Fibroblast of villous mesenchyme (primary cell): ENCODE measurements at places on chromosomes 1 and 21.

DNA sequence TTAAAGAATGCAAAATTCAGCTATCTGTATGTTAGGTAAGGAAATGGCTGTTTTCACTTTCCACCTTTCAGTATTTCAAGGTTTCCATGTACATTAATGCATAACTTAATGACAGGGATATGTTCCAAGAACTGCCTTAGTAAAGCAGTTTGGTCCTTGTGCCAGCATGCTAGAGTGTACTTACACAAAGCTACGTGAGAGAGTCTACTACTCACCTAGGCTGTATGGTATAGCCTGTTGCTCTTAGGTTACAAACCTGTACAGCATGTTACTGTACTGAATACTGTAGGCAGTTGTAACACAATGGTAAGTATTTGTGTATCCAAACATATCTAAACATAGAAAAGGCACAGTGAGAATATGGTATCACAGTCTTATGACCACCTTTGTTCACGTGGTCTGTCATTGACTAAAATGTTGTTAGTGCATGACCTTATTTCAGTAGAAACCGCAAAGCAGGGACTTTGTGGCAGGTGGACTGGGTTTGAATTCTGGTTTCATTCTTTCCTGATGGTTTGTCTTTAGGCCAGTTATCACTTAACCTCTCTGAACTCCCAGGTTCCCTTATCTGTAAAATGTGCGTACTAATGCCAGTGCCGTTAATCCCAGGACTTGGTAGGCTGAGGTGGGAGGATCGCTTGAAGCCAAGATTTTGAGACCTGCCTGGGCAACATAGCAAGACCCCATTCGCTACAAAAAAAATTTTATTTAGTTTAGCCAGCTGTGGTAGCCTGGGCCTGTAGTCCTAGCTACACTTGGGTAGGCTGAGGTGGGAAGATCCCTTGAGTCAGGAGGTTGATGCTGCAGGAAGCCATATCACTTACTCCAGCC lies 4.9 kb downstream of the SMYD2 start:
- no peak for DNase-seq

GRCh38 chr1:44707112-44707881 lies 23.7 kb downstream of the RNU5D-1 start:
- peak; percentile 71 for DNase-seq

- DNase-seq, result no peak
These were observed 138.8 kb upstream of the RUNX3 start for GRCh38 chr1:25068829-25069228.

GRCh38 chr1:5913876-5914275 lies 78.3 kb downstream of the NPHP4 start:
- no peak for DNase-seq

GRCh38 chr21:32329331-32329730 lies 30.7 kb downstream of the MRAP start:
- DNase-seq, result peak; percentile 24

GRCh38 chr1:55037733-55038551 lies 1.4 kb upstream of the PCSK9 start:
- no peak for DNase-seq

- DNase-seq, result no peak
These were observed 133.9 kb upstream of the CD34 start for GRCh38 chr1:208044589-208045462.

GRCh38 chr1:65866439-65866838 lies 73.7 kb downstream of the PDE4B start:
- DNase-seq, result no peak

- no peak for DNase-seq
These were observed 6.8 kb downstream of the XKR8 start for GRCh38 chr1:27966402-27967105.

GRCh38 chr21:35219291-35219690 lies 170.2 kb upstream of the RUNX1 start:
- DNase-seq, result no peak

- no peak for DNase-seq
These were observed 6.0 kb downstream of the CDK18 start for GRCh38 chr1:205510308-205510950.

DNA sequence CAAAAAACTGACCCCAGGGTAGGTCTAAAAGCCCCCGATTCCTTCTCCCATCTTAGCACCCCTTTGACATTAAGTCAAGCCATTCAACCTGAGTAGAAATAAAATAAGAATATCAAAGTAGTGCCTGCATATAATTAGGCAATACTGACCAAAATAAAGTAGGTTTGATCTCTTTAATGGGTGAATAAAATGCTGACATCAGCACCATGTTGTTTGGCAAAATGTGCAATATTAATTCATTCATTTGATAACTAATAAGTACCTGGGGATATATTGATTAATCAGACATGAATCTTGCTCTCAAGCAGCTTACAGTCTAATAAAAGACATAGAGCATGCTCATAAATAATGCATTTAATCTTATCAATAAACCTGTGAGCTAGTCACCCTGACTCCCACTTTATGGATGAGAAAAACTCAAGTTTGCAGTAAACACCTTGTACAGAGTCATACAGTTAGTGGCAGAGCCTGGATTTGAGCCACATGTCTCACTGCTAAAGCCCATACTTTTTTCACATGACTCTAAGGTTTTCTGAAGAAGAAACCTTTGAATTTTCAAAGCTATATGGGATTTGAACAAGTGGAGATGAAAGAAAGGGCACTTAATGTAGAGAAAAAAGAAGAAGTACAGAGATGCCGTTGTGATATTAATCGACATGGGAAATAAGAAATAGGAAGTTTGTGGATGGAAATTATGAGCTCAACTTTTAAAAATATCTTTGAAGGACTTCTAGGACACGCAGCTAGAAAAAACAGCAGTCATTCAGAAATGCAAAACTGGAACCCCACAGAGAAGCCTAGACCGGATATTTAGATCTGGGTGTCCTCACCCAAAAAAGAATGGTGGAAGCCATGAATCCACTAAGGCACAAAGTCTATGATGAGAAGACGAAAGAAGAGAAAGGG lies 183.9 kb downstream of the TOMM20 start:
- DNase-seq, result no peak

- no peak for DNase-seq
These were observed 1.8 kb upstream of the TBX15 start for GRCh38 chr1:118989878-118990378.

GRCh38 chr1:232316864-232317263 lies 313.1 kb downstream of the SIPA1L2 start:
- DNase-seq, result peak; percentile 19

DNA sequence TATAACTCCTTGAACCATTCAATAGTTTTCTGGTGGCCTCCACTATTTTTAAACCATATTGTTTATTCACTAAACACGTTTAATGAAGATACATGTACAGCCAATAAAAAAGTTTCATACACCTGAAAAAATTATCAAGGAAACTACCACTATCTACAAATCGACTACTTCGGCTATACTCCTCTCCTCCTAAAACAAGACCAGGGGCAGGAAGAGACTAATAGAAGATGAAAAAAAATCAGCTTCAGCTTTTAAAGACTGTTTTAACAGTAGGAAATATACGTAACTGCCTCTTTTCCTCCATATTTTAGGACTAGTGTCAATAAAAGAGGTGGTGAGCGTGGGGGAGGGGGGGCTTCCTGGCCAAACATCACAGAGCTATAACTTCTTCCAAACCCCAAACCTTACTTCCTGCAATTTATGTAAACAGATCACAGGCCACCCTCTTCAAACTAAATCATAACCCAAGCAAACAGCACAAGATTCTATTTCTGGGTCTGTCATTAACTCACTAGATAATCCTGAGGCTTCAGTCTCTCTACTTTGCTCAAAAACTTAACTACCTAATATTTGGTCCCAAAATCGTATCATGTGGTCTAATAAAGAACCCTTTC lies 15.1 kb downstream of the FOXJ3 start:
- peak; percentile 38 for DNase-seq

- DNase-seq, result no peak
These were observed 9.8 kb downstream of the PTPRC start for GRCh38 chr1:198648592-198648991.

GRCh38 chr1:203870245-203870644 lies 8.8 kb downstream of the SNRPE start:
- DNase-seq, result peak; percentile 78

GRCh38 chr1:175270361-175270760 lies 77.8 kb upstream of the KIAA0040 start:
- no peak for DNase-seq

DNA sequence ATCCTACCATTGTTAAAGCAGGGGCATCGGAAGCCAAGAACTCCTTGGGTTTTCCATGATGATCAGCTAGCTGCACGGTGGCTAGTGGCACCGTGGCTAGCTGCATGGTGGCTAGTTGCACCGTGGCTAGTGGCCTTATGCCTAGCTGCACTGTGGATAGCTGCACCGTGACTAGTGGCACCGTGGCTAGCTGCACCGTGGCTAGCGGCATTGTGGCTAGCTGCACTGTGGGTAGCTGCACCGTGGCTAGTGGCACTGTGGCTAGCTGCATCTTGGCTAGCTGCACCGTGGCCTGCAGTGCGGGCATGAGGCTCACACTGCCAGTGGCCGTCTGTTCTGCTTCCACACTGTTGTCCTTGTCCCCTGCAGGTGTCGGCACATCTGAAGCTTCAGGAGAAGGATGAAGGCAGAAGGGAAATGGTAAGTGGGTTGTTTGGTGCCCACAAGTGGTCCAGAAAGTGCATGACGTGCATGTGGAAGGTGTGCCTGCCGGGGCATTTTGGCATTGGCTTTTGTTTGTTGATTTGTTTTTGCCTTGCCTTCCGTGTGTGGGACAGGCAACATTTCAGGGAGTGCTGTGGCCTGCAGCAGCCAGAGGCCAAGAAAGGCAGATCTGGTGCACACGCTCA lies 38.6 kb downstream of the TFF3 start:
- no peak for DNase-seq

GRCh38 chr1:100188617-100189016 lies 10.6 kb upstream of the LRRC39 start:
- DNase-seq, result peak; percentile 66

DNA sequence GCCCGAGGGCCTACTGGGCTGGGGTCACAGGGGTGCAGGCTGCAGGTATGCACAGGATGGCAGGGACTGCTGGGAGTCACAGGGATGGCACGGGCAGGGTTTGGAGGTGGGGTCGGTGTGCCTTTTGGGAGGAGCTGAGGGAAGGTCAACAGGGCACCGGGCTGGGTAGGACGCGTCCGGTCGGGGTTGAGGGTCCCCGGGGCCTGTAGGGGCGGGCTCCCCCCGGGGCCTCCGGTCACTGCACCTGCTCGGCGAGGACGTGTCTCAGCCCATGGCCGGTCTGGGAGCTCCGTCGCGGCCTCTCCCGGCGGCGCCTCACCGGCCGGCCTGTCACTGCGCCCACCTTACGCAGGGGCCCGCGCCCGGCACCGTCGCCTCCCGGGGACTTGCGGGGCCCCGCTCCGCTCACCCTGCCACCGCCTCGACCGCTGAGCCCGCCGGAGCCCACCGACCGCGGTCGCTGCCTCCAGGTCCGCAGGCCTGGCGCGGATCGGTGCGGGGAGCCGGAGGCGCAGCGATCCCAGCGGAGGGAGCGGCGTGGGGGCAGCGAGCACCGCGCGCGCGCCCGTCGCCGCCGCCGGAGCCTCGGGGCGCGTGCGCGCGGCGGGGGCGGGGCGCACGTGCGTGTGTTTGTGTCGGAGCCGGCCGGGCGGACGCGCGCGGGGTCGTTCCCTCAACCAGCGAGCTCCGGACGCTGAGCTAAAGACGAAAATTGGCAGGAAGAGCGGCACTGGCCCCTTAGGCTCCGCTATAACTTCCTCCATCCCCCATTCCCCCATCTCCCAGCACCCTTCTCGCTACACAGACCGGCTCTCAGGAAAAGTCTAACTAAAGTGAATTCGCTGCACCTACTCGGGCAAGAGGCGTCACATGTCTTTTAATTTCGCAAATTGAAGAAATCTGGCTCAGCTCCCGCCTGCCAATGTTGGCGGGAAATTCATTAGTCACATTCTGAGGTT lies at the start of gene AMIGO1:
TSS of gene AMIGO1 (minus strand) at position 552 of the 959 bp plus-strand sequence. CDS start 815 bp downstream, outside the sequence.
- peak; percentile 41 for DNase-seq

- DNase-seq, result peak; percentile 29
These were observed 4.9 kb upstream of the ZNF644 start for GRCh38 chr1:91026777-91027176.

DNA sequence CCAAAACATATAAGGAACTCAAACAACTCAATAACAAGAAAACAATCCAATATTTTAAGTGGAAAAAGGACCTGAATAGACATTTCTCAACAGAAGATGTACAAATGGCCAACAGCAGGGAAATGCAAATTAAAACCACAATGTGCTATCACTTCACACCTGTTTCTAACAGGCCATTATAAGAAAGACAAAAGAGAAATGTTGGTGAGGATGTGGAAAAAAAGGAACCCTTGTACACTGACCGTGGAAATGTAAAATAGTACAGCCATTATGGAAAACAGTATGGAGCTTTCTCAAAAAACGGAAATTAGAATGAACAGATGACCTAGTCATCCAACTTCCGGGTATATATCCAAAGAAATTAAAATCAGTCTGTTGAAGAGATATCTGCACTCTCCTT lies 37.8 kb upstream of the CD2 start:
- no peak for DNase-seq

DNA sequence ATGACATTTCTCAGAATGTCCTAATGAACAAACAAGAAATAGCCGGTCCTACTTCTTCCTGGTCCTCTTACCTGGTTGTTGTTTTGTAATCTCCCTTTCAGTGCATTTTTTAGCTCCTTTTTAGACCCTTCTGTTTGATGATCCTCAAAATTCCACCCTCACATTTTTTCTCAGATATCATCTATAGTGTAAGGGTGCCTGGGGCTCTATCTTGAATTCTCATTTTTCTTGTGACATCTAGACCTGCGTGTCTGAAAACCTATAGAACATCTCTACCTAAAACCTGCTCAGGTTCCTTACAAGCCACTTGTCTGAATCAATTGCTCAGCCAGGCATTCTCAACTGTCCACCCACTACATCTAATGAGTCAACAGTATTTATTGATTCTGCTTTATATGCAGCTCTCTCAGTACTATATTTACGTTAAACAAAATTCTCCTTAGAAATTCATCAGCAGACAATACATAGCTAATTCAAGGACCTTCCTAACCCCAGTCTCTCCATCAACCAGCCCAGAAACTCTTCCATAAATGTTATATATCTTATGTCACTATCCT lies 36.5 kb upstream of the USH2A start:
- DNase-seq, result no peak

- DNase-seq, result peak; percentile 12
These were observed 46.1 kb downstream of the MEGF6 start for GRCh38 chr1:3564921-3565831.

DNA sequence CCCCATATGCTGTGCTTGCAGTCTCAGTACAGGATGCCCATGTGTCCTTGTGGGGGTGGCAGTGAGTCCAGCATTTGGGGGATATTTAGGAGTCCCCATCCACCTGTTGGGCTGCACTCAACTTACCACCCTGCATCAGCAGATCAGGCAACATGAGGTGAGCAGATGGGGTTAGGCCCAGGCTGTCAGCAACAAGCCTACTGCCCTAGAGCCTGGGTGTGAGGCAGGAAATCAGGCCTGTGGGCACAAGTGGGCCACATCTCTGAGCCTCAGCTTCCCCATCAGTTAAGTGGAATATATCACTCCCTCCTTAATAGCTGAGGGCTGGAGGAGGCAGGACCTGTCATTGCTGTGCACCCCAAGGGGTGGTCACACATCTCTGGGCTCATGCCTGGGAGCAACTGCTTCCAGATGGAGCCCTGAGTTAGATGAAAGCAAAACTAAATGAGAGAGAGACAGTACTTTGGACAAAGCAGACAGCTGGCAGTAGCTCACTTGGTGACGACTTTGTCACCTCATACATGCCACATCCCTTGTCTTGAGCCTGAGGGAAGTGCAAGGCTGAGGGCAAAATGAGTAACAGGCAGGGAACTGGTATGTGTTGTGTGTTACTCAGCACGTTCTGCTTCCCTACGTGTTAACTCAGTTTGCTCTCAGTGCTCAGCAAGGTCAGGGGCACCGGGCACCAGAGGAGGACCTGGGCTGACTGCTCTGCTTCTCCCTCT lies 48.4 kb downstream of the TRIM11 start:
- DNase-seq, result no peak
